ENCODE measurements at places on chromosomes 5 and 9. TPM values are rescaled to one million over a fixed set of nuclear protein-coding genes. Genes with fewer than 3 reads are reported as not detected.

DNA sequence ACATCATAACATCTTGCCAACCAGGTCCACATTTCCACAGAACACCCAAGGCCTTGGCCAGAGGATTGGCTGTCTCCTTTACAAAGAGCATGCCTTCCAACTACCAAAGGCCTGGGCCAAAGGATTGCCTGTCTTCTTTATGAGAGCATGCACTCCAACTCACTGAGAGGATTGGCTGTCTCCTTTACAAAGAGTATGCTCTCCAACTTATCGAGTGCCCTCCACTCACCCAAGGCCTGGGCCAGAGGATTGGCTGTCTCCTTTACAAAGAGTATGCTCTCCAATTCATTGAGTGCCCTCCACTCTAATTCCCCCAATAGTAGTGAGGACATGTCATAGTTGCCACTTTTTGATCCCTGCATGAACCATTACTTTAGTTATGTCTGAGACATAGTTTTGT, 79.9 kb upstream of the TAS2R1 start:
- DNase-seq: no peak
- no peak overlapping the region for H3K4me3 ChIP-seq
- no peaks in the 10 kb centered on the region for H3K27me3 ChIP-seq
- no peaks in the 10 kb centered on the region for H3K36me3 ChIP-seq

- H3K4me3 ChIP-seq: no peak overlapping the region
- H3K4me1 ChIP-seq: no peaks in the 10 kb centered on the region
- no peaks in the 10 kb centered on the region for H3K36me3 ChIP-seq
- DNase-seq: no peak
Measured at GRCh38 chr5:1937590-1937989, 54.9 kb upstream of the IRX4 start.

- H3K36me3 ChIP-seq: no peaks in the 10 kb centered on the region
- DNase-seq: no peak
- H3K4me3 ChIP-seq: no peak overlapping the region
- no peak overlapping the region for H3K27ac ChIP-seq
- no peaks in the 10 kb centered on the region for H3K27me3 ChIP-seq
Measured at GRCh38 chr5:168401226-168401625, 85.0 kb upstream of the RARS1 start.

- no peaks in the 10 kb centered on the region for H3K36me3 ChIP-seq
- no peak overlapping the region for H3K4me3 ChIP-seq
- no peaks in the 10 kb centered on the region for H3K4me1 ChIP-seq
- DNase-seq: no peak
- no peak overlapping the region for H3K27ac ChIP-seq
Measured at GRCh38 chr5:168898247-168898911, 319.2 kb upstream of the PANK3 start.

GRCh38 chr5:16926417-16926816, 9.7 kb downstream of the MYO10 start:
- H3K27me3 ChIP-seq: no peaks in the 10 kb centered on the region
- DNase-seq: no peak
- H3K4me1 ChIP-seq: peaks cover 47% of the 10 kb centered on the region
- H3K4me3 ChIP-seq: no peak overlapping the region

DNA sequence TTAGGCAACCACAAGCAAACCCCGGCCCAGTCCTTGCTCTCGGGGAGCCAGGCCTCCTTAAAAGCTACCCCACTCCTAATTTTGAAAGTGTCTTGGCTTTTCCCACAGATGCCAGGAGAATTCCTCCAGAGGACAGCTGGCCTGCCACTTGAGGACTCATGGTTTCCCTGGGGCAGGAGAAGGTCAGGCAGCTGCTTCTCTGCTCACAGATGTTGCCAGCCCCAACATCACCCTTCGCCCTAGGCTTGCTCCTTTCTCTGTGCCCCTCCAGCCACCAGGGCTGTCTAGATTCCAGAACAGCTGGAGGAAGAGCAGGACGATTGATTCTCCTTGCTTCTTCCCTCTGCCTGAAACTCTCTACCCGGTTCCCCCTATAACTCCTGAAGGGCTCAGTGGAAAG, 8.5 kb downstream of the GGTA1 start:
- peaks cover 10% of the 10 kb centered on the region for H3K4me1 ChIP-seq
- no peak for DNase-seq
- no peaks in the 10 kb centered on the region for H3K36me3 ChIP-seq
- no peak overlapping the region for H3K27ac ChIP-seq
- H3K27me3 ChIP-seq: no peaks in the 10 kb centered on the region
- H3K4me3 ChIP-seq: no peak overlapping the region

DNA sequence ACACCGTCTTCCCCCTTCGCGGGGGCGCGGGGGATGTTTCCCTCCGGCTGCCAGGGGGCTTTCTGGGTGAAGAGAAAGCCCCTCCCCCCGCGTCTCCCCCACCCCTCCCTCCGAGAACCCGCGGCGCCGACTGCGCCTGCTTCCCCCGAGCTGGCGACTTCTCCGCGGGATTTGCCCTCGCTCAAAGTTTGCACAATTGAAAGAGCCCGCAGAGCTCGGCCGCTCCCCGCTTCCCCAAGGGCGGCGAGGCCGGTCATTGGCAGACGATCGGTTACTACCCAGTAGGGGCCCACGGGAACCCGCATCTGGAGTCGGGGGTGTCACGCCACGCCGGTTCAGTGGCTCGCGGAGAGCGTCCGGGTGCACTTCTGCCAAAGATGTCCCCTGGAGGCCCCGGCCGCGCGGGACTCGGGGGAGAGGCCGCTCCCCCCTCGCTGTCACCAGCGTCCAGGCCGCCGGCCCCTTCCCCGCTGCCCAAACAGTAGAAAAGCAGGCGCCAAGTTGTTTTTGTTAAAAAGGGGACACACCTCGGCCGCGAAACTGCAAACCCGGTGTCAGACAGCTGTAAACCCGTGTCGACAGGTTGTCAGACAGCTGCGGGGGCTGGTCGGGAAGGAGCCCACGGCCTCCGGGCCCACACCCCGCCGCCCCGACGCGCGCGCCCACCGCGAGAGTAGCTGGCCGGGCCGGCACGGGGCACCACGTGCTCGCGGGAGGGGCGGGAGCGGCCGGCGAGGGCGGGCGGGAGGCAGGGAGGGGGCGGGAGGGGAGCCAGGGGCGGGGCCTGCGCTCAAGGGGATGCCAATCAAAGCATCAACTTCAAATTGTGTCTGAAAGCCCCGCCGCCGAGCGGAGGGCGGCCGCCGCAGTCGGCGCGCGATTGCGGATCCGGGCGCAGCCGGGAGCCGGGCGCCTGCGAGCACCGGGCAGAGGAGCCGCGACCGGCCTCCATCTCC, at the start of gene IRX1:
TSS of gene IRX1 (plus strand) at position 827 of the 956 bp plus-strand sequence. CDS start 274 bp downstream, outside the sequence.
- H3K27ac ChIP-seq: no peak within 1 kb of the TSS
- H3K27me3 ChIP-seq: peaks cover 98% of the 10 kb centered on the region
- no peak for DNase-seq
- no peaks in the 10 kb centered on the region for H3K36me3 ChIP-seq

- H3K4me1 ChIP-seq: peaks cover 22% of the 10 kb centered on the region
- DNase-seq: no peak
- no peaks in the 10 kb centered on the region for H3K36me3 ChIP-seq
- no peaks in the 10 kb centered on the region for H3K27me3 ChIP-seq
Measured at GRCh38 chr5:71924980-71925379, 182.3 kb upstream of the MAP1B start.

DNA sequence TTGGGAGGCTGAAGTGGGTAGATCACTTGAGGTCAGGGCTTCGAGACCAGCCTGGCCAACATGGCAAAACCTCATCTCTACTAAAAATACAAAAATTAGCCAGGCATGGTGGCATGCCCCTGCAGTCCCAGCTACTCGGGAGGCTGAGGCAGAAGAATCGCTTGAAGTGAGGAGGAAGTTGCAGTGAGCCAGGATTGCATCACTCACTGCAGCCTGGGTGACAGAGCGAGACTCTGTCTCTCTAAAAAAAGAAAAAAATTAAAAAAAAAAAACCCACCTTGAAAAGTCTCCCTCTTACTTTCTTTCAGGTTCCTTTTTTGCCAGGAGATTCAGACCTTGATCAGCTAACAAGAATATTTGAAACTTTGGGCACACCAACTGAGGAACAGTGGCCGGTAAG, 34.2 kb downstream of the CDK7 start:
- no peak for DNase-seq
- no peak overlapping the region for H3K4me3 ChIP-seq
- H3K27ac ChIP-seq: no peak overlapping the region
- H3K27me3 ChIP-seq: no peaks in the 10 kb centered on the region

GRCh38 chr5:140312791-140313189, 9.9 kb upstream of the PFDN1 start:
- H3K4me3 ChIP-seq: no peak overlapping the region
- no peaks in the 10 kb centered on the region for H3K36me3 ChIP-seq
- no peak for DNase-seq
- H3K27me3 ChIP-seq: no peaks in the 10 kb centered on the region
- H3K4me1 ChIP-seq: peaks cover 5% of the 10 kb centered on the region
- peak overlapping the region; percentile 81 for H3K27ac ChIP-seq

DNA sequence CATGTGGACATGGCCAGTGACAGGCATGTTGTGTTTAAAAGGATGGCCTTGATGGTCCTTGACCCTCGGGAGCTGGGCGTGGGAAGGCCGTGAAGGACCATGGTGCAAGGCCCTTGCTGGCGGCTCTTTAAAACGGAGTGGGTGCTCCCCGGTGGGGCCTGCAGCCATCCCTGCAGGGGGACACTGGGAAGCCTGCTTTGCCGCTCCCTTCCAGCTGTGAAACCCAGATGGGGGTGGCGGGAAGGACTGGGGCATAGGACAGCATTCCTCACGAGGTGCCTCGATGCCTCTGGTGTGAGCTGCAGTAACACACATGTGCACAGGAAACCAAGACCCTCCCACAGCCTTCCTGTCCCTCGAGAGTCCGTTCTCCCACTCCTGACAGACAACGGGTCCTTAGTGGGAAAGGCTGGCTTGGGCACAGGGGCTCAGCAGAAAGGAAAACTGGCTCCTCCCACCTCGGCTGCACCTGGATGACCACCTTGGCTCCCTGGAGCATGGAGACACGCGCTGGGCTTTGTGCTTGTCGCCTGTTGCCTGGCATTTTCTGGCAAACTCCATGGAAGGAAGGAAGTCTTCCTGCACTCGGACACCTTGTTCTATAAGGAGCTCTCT, 30.3 kb upstream of the IRX4 start:
- no peak overlapping the region for H3K4me3 ChIP-seq
- no peak overlapping the region for H3K27ac ChIP-seq
- H3K4me1 ChIP-seq: no peaks in the 10 kb centered on the region
- H3K36me3 ChIP-seq: no peaks in the 10 kb centered on the region
- no peak for DNase-seq
- no peaks in the 10 kb centered on the region for H3K27me3 ChIP-seq

DNA sequence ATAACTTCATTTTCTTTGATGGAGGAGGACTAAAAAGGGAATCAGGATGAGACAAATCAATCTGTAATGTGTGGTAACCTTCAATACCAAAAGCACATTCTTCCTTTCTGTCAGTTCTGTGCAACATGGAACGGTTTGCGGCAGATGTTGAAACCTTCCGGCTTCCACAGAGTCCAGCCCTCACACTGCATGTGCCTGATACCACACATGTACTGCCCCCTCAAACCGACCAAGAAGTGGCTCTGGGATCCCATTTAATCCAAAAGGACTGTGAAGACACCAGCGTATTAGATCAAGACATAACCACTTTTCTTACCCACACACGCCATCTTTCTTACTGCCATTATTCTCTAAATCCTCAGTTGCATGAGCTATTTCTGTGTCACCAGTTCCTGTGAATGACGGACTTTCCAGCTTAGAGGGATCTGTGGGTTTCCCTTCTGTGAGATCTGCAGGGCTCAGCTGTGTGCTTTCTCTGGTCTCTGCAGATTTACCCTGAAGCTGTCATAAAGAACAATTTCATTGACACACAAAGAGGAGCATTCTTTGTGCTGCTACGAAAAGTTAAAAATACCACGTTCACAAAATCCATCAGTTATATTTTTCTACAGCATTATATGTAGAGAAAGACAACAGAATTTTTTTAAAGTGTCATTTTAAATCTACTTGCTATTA, 25.8 kb downstream of the NSUN2 start:
- H3K27ac ChIP-seq: no peak overlapping the region
- no peak for DNase-seq
- H3K27me3 ChIP-seq: no peaks in the 10 kb centered on the region
- peaks cover 100% of the 10 kb centered on the region for H3K36me3 ChIP-seq
- no peak overlapping the region for H3K4me3 ChIP-seq

DNA sequence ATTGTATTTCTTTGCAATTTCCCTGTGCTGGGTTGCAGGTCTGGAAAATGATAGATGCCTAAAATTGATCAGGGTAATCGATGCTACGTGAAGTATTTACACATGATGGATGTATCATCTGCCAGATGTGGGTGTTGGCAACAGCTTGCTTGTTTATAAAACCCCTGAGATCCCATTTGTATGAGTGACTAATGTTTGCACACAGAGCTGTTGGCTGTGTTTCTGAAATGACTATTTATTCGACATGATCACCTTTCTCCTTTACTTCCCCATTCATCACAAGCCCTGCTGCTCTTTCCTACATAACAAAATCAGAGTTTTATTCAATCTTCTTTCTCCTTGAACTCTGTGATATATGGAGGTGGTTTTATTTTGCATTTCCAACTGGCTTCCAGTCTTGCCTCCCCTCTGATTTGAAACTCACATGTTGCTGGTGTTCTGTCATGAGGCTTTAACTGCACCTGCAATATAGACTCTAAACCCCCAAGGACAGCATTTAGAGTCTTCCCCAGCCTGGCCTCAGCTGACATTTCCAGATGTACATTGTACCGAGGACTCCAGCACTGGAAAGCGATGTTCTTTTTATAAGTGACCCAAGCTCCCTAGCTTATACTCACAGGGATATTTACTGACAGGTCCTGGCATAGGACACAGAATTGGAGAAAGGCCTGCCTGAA, 50.7 kb upstream of the SHB start:
- no peak overlapping the region for H3K27ac ChIP-seq
- no peak for DNase-seq
- no peaks in the 10 kb centered on the region for H3K36me3 ChIP-seq

GRCh38 chr9:35903049-35903448, 3.0 kb upstream of the HRCT1 start:
- no peak overlapping the region for H3K27ac ChIP-seq
- H3K4me1 ChIP-seq: peaks cover 48% of the 10 kb centered on the region
- no peak overlapping the region for H3K4me3 ChIP-seq
- no peaks in the 10 kb centered on the region for H3K36me3 ChIP-seq
- no peak for DNase-seq

GRCh38 chr5:60802226-60802625, 41.8 kb downstream of the ELOVL7 start:
- DNase-seq: no peak
- H3K27me3 ChIP-seq: no peaks in the 10 kb centered on the region
- H3K4me1 ChIP-seq: no peaks in the 10 kb centered on the region
- no peak overlapping the region for H3K4me3 ChIP-seq
- no peak overlapping the region for H3K27ac ChIP-seq
- H3K36me3 ChIP-seq: no peaks in the 10 kb centered on the region

DNA sequence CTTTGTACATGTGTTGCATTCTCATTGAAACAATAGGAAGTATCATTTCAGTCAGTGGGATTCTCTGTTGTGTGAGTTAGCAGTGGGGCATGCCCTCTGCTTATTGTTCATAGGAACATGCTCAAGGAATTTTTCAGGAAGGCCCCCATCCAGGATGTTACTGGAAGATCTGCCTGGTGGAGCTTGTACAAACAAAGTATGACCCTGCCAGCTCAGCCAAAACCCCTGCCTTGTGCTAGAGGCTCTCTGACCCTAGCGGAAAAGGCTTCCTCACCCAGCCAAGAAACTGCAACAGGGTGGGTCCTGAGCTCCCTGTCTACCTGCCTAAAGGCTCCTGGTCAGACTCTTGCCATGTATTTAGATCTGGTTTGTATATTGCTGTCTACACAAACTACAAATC, 43.2 kb downstream of the MRRF start:
- H3K27me3 ChIP-seq: no peaks in the 10 kb centered on the region
- no peak overlapping the region for H3K4me3 ChIP-seq
- no peak overlapping the region for H3K27ac ChIP-seq
- no peak for DNase-seq

The S100Z gene
- not detected for total RNA-seq

The P4HA2 gene
- total RNA-seq: 77.3 TPM

The POLE3 gene
- 5.2 TPM for total RNA-seq

The LCN9 gene
- not detected for total RNA-seq

The ENHO gene
- total RNA-seq: 17.8 TPM

The IL33 gene
- 25.9 TPM for total RNA-seq

The DPYSL3 gene
- 23.5 TPM for total RNA-seq

Data from stomach (tissue), 19 donors.